D341Med (cell line): ENCODE measurements at places on chromosomes 4 and X.

- DNase-seq: peak; percentile 36
Observed at GRCh38 chr4:156663663-156664062, 307.9 kb downstream of the PDGFC start.

DNA sequence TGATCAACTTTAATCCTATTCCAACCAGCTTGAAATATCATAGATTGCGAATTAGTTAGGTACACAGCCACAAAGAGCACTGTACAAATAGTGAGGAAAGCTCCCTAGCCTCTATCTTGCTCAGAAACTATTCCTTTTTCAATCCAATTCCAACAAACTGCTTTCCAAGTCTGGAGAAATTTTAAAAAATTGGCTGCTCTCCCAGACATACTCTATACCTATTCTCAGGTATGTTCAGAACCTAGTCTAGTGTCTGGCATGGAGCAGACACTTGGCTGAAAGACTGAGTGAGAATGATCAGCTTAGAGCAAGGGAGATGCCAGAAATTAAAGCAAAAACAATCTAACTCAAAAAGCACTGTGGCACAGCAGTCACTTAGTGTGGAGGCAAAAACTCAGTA is 105.9 kb downstream of the SLC10A7 start:
- DNase-seq: no peak

DNA sequence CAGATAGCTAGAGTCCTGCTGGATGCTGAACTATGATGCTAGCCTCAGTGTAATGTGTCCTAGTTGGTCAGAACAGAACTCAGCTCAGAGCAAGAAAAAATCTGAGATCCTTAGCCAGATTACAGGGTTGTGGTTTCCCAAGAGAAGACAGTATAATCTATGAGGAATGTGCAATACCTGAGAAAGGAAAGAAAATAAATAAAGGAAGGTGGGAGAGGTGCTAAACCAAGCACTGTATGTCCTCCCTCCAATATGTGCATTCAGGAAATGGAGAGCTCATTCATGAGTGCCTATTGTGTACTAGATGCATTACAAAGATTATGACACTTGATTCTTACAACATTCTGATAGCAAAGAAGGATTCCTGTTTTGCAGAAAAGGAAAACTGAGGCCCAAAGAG is 7.5 kb downstream of the USP26 start:
- DNase-seq: no peak

DNA sequence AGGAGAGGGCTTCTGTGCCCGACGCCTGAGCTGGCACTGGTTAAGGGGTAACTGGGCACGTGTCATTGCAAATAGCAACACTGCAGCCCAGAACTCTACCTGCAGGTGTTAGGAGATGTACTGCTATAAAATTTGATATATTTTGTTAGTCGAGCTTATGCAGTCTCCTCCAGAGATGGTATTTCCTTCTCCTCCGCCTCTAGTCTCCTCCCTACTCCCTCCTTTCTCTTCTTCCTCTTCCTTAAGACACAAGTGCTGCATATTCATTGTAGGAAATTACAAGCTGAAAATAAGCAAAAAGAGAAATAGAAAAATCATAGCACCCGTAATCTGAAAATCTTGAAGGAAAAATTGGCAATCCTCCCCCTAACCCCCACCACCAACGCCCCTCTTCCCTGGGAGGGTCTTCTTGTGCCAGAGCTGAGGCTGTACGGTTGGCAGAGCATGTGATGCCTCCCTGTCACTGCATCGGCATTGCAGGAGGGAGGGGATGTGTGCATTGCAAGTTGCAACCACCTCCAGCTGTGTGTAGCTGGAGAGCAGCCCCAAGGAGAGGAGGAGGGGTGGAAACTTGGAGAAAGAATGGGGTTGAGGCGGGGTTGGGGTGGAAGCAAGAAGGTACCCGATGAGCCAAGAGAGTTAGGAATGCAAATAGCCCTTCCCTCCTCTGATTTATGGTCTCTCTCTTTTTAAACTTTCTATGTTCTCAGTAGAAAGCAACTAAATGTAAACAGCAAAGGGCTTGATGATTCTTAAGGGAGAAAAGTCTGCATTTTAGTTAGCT is 48.3 kb upstream of the MND1 start:
- DNase-seq: no peak

DNA sequence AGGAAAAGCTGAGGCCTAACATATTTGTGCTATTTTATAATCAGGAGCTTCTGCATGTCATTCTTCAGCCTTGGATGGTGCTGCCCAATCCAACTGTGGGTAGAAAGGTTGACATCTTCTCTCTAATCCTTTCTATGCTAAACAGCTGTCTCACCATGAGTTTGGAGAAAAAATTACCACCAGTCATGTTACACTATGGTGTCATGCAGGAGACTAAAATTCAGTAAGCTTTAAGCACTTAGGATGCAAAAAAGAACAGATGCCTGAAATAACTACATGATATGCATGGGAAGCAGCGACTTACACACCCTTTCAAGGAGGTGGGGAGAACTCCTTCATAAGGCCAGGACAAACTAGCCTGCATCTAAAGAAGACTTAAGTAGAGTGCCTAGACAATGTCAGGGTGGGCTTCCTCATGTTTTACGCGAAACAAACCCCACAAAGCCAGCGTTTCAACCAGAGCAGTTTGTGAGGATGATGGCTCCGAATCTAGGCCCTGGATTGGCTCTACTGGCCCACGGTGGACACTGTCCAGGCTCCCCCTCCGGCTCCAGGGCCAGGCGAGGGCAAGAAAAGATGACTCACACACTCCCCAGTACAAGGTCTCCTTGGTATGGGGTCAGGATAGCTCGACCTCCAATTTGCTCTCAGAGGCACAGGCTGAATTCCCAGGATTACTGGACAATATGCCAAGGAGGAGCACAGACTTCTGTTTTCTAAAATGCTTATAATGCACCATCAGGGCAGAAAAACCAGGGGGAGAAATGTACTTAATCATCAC is 45.1 kb downstream of the STX18 start:
- DNase-seq: no peak

DNA sequence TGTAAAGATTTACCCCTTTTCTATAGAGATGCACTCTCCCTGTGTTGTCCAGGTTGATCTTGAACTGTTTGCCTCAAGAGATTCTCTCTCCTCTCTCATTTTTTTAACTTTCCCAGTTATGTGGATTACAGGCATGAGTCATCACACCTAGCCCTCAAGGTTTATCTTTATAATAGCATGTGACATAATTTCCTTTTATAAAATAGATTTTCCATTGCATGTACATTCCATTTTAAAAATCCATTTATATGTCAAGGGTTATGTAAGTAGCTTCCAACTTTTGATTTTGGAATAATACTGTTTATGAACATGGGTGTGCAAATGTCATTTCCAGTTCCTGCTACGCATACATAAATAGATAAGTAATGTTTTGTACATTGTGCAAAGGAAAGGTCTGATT is 20.6 kb downstream of the ZNF721 start:
- DNase-seq: no peak

- no peak for DNase-seq
Observed at GRCh38 chr4:119110121-119110520, 25.5 kb upstream of the MYOZ2 start.

DNA sequence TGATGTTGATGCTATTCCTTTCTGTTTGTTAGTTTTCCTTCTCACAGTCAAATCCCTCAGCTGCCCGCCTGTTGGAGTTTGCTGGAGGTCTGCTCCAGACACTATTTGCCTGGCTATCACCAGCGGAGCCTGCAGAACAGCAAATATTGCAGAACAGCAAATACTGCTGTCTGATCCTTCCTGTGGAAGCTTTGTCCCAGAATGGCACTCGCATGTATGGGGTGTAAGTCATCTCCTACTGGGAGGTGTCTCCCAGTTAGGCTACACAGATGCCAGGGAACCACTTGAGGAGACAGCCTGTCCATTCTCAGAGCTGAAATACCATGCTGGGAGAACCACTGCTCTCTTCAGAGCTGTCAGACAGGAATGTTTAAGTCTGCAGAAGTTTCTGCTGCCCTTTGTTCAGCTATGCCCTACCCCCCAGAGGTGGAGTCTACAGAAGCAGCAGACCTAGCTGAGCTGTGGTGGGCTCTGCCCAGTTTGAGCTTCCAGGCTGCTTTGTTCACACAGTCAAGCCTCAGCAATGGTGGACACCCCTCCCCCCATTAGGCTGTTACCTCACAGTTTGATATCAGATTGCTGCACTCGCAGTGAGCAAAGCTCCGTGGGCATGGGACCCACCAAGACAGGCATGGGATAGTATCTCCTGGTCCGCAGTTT is 74.9 kb downstream of the SPIN3 start:
- no peak for DNase-seq

DNA sequence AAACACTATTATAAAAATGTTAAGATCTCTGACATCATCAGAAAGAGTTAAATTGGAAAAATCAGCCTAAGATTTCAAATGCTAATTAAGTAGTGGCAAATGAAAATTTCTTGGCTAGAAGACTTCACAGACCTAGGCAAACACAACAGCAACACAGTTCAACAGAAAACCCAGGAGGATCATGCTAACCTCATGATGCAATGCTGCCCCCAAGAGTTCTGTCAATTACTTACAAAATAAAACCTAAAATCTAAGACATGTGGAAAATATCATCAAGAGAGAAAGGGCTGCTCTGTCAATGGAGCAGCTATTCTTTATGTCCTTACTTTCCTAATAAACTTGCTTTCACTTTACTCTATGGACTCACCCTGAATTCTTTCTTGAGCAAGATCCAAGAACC is 21.0 kb downstream of the S100G start:
- DNase-seq: peak; percentile 38

- DNase-seq: no peak
Observed at GRCh38 chrX:152614791-152615190, 22.9 kb upstream of the GABRQ start.

GRCh38 chr4:166066936-166067335 is 193.9 kb downstream of the TLL1 start:
- no peak for DNase-seq

DNA sequence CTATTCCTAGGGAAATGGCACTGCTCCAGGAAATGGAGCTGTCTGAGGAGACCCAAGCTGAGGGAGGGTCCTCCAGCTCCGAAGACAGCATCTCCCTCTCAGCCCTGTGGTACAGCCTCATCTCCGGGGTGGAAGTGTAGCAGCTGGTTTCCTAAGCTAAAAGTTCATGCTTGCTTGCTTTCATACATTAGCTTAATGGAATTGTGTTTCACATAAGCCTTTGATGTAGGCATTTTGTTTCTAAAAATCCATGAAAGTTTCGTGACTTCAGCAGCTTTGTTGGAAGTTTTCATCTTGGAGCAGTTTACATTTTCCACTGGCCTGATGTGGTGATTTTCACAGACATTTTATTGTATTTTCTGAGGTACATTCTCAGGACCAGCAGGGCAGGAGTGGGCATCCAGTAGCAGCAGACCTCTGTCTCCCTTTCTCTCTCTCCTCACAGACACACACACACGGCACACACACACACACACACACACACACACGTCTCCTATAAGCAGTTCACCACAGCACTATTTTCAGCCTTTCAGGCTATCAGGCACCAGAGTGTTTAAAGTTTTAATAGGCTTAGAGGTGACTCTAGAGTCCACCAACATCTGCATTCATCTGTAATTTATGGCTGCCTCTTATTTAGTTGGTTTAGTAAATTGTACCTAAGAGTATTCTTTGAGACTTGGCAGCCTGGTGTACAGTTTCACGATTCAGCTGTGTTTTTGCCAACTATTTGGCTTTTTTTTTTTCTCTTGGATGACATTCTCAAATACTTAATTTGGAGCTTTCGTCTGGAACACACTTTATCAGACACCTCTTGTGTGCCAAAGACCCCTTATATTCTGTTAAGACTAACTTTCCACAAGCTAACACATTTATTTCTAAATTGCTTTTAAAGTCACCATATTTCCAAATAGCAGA is 225.8 kb upstream of the SFRP2 start:
- DNase-seq: peak; percentile 57

- DNase-seq: no peak
Observed at GRCh38 chr4:121041307-121042090, 30.8 kb downstream of the NDNF start.

DNA sequence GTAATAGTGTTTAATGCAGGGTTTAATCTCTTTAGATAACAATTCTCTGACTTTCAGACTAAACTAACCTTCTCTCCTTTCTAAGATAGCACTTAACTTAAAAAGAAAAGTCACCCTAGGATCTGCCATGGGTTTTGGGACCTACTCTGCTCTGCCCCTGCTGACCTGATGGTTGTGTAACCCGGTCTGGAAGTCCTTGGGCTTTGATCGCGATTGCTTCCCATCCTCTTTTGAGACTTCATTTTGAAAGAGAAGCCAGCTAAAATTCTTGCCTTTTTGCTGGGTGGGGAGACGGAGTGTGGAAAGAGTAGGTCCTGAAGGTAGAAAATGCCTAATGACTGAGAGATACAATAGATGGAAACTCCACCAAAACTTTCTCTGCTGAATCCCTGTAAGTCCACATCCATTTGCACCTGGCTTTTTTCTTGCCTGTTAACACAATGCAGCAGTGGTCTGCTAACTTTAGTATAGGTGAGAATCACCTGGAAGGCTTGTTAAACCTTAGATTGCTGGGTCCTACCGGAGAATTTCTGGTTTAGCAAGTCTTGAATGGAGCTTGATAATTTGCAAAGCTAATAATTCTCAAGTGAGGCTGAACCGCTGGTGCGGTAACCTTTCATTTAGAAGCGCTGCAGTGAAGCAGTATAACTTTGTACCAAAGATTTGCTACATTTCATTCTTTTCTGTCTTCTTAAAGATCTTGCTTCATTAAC is 45.6 kb upstream of the CCSER1 start:
- no peak for DNase-seq

DNA sequence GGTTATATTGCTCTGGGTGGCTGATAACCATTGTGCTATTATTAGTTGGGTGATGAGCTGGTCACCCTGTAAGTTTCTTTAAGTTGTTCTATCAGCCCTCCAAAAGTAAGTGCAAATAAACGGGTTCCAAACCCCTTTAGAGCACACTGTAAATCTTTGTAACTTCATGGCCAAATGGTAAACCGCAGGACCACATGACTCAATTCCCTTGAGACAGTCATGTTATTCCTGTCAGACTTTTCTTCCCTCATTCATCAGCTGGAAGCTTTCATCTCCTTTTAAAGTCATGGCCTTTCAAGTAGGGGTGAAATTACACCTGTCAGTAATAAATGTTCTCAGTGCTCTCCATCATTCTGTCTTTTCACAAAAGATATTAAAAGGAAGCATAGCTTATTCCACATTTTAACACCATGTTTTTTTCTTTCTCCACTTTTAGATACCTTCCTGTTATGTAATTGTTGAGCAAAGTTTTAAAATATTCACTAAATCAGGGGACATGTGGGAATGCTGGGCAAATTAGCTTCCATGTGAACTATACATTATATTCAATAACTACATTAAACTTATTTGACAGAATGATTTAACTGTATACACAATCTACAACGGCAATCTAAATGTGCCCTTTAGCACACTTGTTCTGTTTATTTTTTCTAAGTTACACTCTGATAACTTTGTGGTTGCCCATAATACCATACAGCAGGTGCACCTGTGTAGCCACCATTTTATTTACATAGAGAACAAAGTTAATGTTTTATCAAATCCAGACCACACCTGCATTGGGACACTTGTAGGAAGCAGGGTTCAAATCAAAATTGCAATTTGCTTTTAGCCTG is 275.5 kb downstream of the CFAP299 start:
- DNase-seq: no peak

DNA sequence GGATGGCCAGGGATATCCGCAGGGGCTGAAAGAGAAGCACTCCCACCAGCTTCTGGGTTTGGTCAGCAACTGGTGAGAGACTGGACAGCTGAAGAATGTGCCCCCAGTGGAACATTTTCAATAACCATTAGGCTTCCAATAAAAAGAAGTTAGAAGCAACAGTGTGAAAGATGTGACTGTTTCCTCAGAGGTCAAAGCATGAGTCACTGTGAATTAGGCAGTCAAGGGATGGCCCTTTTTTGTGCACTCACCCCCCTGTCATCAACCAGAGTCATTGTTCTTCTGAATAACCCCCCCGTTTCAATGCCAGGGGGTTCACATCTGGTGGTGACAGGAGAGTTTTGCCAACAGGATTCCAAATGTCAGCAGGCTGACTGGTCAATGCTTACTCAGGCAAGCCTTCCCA is 74.6 kb upstream of the SH3RF1 start:
- no peak for DNase-seq
